ENCODE measurements at places on chromosomes 1 and 21. TPM values are rescaled to one million over a fixed set of nuclear protein-coding genes. Genes with fewer than 3 reads are reported as not detected.
A peak's percentile ranks its signal among the peaks of the same experiment; 100 is the strongest.

DNA sequence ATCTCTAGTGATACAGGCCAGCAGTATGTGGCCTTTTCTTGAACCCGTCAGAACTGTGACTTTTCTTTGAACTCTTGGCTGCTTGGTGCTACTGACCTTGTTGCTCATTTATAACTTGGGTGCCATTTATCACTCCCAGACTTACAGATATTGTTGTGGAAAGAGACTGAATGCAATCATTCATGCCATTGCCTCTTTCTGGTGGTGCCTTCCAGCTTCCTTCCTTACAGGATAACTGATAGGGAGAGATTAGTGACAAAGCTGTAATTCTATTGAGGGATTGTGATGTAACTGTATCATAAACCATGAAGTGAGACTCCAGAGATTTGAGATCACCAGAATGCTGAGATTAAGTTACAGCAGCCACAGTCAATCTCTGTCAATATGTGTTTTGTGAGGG lies 256.5 kb downstream of the USP25 start:
- H3K27ac ChIP-seq, result no peak overlapping the region
- no peaks in the 10 kb centered on the region for H3K4me1 ChIP-seq
- no peak overlapping the region for H3K4me3 ChIP-seq
- H3K36me3 ChIP-seq, result no peaks in the 10 kb centered on the region
- no peaks in the 10 kb centered on the region for H3K27me3 ChIP-seq

GRCh38 chr21:41973861-41974751 lies 20.3 kb upstream of the C2CD2 start:
- H3K4me1 ChIP-seq, result peaks cover 21% of the 10 kb centered on the region
- H3K27me3 ChIP-seq, result no peaks in the 10 kb centered on the region
- H3K36me3 ChIP-seq, result no peaks in the 10 kb centered on the region
- DNase-seq, result peak; percentile 60

DNA sequence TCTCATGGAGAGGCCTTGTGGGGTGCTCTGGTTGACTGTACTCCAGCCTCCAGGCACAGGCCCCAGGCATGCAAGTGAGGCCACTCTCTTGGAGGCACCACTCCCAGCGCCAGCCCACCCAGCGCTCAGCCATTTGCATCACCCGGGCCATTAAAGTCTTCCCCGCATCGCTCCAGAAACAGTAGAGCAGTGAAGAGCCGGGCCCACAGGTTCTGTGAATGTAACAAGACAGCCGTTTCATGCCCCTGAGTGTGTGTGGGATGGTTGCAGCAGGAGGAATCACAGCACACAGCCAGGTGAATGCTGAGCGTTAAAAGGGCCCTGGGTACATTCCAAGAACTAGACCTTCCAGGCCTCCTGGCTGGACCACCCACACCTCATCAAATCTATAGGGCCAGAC lies 19.0 kb upstream of the CD2 start:
- H3K27me3 ChIP-seq, result no peaks in the 10 kb centered on the region
- DNase-seq, result no peak
- no peak overlapping the region for H3K4me3 ChIP-seq
- H3K27ac ChIP-seq, result no peak overlapping the region
- peaks cover 11% of the 10 kb centered on the region for H3K4me1 ChIP-seq
- no peaks in the 10 kb centered on the region for H3K36me3 ChIP-seq

DNA sequence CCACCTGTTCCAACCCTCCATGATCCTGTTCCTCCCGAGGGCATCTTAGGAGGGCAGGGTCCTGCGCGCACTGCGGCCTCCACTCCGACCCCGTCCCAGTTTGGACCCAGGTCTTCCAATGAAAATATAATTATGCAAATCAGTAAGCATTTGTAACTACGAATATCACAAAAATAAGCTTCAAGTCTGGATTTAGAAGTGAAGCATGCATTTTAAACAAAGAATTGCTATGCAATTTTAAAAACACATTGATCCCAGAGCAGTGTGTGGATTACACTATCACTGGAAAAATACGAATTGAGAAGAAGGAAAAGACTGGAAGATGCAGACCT lies 673 bp downstream of the PRMT2 start:
- no peak for DNase-seq
- peak overlapping the region; percentile 98 for H3K27ac ChIP-seq
- no peaks in the 10 kb centered on the region for H3K27me3 ChIP-seq
- H3K4me3 ChIP-seq, result peak overlapping the region; percentile 90
- peaks cover 4% of the 10 kb centered on the region for H3K36me3 ChIP-seq

DNA sequence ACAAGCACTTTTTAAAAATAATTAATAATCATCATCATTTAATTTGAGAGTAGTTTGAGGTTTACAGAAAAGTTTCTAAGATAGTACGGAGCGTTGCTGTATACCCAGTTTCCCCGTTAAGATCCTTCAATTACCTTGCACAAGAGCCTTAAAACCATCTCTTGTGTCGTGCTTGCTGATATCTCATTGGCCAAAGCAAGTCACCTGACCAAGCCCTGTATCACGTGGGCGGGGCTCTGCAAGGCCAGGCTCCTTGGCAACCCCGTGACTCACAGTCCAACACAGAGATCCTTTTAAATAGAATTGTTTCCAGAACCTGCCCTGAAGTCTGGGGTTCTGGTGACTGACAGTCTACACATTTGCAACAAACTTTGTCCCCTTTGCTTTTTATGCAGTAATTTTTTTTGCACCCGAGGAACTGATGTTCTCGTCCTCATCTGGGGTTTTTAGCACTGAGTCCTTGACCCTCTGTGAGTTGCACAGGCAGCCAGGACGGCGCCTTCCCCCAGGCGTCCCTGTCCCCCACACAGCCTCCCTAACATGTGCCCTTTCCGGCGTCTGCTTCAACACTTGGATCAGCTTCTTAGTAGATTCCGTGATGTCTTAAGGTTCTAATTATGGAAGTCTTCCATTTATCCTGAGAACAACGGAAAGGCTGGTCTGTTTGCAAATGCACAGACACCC lies 183.3 kb upstream of the TMEM51 start:
- H3K4me3 ChIP-seq, result no peak overlapping the region
- peaks cover 31% of the 10 kb centered on the region for H3K4me1 ChIP-seq
- H3K36me3 ChIP-seq, result no peaks in the 10 kb centered on the region
- peak overlapping the region; percentile 75 for H3K27ac ChIP-seq

- H3K4me1 ChIP-seq, result no peaks in the 10 kb centered on the region
- H3K27ac ChIP-seq, result no peak overlapping the region
- H3K27me3 ChIP-seq, result no peaks in the 10 kb centered on the region
- DNase-seq, result peak; percentile 35
Measured at GRCh38 chr1:207981976-207982375, 71.1 kb upstream of the CD34 start.

The OR6N1 gene
- not detected for total RNA-seq
